ENCODE measurements at places on chromosomes 16 and 17.
A peak's percentile ranks its signal among the peaks of the same experiment; 100 is the strongest.

- DNase-seq = no peak
Observed at GRCh38 chr17:325270-326009, 27.2 kb downstream of the RPH3AL start.

DNA sequence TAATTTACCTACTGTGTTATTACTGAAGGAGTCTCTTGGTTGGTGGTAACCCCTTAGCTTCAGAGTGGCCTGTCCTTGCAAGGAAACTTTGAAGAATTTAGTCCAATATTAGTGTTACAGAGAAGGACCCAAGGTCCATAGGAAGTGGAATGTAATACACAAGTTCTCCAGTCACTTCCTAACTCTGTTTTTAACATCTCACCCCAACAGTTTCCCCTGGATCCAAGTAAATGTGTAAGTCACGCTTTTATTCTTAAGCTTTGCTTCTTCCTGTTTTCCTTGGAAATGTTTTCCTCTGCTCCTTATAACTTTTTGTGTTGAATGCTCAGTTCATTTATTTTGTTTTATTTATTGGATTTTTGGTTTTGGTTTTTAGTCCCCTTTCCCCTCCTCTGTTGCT is 25.9 kb upstream of the RPRML start:
- DNase-seq = no peak

DNA sequence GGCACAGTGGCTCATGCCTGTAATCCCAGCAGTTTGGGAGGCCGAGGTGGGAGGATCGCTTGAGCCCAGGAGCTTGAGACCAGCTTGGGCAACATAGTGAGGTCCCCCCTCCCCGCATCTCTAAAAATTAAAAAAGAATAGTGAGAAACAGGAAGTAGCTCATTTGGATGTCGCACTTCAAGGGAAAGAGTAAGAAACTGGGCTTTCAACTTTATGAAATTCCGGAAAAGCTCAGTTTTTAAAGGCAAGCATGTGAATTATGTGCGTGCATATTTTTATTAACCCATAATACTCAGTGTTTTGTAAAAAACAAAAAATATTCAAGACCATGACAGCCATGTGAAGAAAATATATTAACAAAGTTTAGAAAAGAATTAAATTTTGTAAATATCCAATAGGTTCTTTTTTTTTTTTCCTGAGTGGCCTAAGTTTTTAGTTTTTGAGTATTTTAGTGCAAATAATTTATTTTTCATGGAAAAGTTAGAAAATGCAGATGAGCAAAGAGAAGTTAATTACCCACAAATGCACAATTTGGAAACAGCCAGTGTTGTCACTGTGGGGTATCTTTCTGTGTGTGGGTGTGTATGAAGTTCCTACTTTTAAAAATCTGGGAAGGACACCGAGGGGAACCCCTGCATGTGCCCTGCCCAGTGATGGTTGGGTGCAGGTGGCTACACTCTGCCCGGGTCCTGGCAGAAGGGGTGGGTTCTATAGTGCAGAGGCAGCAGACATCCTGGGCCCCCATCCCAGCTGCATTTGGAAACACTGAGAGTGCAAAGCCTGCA is 40.0 kb downstream of the CIBAR2 start:
- no peak for DNase-seq

DNA sequence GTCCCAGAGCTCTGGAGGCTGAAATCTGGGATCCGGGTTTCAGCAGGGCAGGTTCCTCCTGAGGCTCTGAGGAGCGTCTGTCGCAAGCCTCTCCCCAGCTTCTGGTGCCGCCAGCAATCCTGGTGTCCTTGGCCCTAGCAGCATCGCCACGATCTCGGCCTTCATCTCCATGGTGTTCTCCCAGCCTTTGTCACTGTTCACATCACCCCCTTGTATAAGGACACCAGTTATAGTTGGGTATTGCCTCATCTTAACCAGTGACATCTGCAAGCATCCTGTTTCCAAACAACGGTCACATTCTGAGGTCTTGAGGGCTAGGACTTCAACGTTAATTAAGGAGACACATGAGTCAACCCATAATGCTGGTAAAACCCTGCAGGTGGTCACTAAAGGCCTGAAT is 2.8 kb upstream of the PPP1R27 start:
- DNase-seq = no peak

GRCh38 chr17:18213666-18214270 is 11.7 kb upstream of the LLGL1 start:
- no peak for DNase-seq

GRCh38 chr16:84408856-84409255 is 40.5 kb downstream of the ATP2C2 start:
- DNase-seq = no peak

DNA sequence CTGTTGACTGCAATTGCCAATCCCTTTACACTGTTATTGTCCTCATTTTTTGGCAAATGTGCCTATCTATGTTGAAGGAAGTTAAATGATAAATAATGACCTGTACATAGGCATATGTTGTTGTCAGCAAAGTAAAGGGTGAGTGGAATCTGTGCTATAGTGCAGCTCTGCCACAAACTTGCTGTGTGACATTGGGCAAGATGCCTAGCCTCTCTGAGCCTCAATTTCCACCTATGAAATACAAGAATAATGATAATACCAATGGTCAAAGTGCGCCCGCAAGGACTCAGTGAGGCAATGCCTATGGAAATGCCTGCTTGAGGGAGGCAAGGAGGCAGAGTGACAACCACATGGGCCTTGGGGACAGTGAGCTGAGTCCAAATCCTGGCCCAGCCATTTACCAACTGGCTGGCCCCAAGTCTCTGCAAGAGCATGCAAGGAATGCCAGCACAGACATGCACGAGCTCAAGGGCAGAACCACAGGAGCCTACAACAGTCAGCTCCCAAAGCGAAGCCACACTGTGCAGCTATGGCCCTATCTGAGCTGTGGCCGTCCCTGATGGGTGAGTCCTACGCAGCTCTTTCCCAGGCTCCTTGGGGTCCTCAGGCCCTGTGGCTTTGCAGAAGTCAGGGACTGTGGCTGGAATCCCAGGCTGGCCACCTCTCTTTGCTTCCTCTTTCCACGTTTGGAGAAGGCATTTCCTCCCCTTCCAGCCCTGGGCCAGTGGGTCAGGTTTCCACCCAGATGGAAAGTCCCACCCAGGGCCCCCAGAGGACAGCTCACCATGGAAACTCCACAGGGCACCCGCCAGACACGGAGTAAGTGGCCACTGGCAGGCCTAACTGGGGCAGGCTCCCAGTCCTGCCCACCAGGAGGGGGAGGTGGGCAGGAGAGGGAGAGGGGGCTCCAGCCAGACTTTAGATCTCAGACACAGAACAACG is 82.1 kb downstream of the ZNF423 start:
- DNase-seq = no peak

DNA sequence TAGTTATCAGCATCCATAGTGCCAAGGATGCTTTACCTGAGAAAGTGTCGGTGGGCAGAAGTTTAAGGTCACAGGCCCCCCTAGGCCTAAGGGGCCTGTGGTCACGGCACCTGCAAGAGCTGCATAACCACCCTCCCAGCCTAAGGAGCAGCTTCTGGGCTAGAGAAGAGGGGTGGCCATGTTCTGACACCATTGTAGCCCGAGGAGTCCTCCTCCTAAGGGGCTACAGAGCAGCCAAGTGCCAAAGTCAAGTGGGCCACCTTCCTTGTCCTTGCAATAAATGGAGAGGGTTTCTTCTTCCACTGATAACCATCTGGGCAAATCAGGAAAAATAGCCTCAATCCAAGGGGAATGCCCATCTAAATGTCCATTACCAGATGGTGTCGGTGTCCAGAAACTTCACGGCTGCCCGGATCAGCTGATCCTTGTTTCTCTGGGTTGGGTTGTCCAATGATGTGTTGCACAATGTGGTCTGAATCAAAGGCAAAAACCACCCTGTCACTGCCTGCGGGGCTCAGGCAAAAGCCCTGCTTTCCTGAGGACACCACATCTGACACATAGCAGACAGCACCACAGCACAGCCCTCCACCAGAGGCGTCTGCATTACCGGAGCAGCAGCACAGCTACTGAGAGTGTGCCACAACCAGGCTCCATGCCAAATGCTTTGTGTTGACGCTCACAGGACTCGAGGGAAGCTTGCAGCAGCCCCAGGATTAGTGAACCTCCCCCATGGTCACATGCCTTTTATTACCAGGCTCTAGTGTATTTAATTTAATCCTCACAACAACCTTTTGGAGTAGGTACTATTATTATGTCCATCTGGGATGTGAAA is 12.8 kb downstream of the ATPAF2 start:
- DNase-seq = peak; percentile 74

GRCh38 chr16:25073854-25074253 is 37.7 kb upstream of the LCMT1 start:
- no peak for DNase-seq

DNA sequence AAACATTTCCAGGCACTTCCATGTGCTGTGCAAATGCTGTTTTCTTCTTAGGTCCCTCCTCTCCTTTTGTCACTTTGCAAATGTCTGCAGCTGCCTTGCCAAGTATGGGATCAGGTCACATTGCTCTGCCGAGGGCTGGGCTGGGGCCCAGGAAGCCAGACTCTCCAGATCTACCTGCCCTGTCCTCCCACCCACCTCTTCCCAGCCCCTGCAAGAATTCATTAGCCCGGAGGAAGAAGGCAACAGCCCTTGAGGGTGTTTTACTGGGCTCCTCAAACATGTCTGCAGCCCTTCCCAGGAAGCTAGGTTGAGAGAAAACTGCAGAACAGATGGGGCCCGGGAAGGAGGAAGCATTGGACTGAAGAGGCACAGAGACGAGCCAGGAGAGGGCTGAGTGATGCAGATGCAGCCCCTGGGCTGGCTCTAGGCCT is 47.1 kb downstream of the WSB1 start:
- no peak for DNase-seq

DNA sequence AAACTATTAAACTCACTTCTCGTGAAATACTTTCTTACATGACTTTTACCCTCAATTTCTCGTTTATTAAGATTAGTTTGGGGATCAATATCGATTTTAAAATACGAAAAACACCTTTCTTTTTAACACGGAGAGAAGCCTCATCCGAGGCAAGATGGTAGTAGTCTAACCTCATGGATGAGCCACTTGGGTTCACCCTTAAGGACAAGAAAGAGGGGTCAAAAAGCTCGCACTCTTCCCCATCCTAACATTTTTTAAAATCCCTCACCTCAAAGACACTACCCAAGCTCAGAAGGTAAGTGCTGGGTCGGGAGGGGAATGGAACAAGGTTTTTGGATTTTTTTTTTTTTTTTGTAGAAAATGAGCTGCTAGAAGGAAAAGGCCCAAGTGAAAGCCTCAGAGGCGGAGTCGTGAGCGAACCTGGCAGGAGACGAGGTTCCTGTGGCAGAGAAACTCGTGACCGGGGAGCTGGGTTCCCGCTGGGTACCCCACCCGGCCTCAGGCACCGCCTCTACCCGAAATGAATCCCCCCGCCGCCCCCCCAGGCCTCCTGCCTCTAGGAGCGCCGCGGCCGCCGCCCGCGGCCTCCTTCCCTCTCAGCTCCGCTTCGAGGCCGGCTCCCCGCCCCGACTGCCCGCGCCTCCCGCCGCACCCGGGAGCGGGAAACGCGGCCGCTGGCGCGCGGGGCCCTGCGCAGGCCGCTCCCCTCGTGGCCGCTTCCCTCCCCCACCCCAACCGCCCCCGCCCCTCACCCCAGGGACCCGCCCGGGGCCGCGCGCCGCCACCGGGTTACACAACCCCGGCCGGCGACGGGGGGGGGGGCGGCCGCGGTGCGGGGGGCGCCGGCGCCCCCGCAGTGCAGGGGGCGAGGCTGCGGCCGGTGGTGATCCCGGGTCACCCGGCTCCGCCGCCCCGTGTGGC is 1.6 kb downstream of the NUFIP2 start:
- DNase-seq = no peak

- no peak for DNase-seq
Observed at GRCh38 chr16:64738321-64738960, 383.4 kb downstream of the CDH11 start.

- no peak for DNase-seq
Observed at GRCh38 chr17:43442711-43443110, 41.1 kb upstream of the DHX8 start.

DNA sequence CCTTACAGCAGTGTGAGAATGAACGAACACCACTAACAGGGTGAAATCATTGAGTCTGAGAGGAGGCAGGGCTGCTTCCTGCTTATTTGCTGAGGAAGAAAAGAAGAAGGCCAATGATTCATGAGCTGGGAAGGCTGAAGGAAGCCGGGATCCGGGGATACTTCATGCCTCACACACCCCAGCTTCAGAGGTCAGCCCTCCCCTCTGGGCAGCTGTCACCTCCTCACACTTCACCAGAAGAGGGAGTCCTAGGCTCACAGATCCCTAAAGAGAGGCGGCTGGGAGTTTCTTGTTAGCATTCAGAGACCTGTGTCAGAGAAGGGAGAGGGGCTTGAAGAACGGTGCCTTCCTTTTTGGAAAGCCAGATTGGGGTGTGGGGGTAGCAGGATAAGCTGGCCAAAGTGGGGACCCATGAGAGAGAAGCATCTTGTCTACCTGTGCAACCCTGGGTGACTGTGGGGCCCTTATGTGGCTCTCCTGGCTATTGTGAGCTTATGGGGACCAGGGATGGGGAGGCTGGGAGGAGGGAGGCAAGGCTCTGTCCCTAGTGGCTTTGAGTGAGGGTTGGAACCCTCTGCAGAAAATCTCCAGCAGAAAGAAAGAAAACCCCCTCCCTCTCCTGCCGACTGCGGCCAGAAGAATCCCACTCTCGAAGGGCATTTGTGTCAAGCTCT is 94.6 kb downstream of the RGS9 start:
- DNase-seq = peak; percentile 84

- no peak for DNase-seq
Observed at GRCh38 chr16:60304066-60304465, 1570.0 kb upstream of the GOT2 start.

GRCh38 chr17:2749784-2750181 is 331 bp upstream of the CCDC92B start:
- peak; percentile 21 for DNase-seq

GRCh38 chr17:50149417-50150353 is 792 bp downstream of the PPP1R9B start:
- no peak for DNase-seq

GRCh38 chr16:49600536-49600935 is 226.9 kb downstream of the C16orf78 start:
- no peak for DNase-seq

DNA sequence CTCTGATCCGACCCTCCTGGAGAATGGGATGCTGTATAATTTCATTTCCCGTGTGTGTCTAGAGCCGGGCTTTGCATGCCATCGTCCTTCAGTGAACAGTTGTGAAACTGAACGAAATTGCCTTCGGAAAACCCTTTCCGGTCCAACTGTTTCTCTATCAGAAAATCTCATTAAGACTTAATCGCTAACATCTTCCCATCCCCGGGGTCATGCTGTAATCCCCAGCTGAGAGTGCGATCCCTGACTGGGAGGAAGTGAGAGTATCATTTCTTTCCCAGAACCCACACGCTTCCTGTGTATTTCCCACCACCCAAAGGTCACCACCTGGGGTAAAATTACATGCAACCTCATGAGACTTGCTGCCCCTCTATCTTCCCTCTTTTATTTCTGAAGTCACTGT is 75.6 kb upstream of the RBFOX1 start:
- no peak for DNase-seq

All from GM04504 (cell line).